ENCODE measurements at places on chromosomes 5 and 9.

- DNase-seq, result no peak
Observed at GRCh38 chr9:20863945-20864344, 167.5 kb downstream of the HACD4 start.

DNA sequence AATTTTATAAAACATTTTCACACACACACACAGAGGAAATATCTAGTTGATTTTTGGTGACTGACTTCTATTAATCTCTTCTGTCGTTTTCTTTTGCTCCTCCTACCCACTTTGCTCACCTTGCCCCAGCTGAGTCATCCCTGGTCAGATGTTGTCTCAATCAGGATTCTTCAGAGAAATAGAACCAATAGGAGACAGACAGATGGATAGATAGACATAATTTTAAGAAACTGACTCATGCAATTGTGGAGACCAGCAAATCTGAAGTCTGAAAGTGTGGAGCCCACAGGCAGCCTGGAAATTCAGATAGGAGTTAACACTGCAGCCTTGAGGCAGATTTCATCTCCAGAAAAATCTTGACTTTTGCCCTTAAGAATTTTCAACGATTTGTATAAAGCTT, 37.0 kb upstream of the PIK3R1 start:
- DNase-seq, result no peak

DNA sequence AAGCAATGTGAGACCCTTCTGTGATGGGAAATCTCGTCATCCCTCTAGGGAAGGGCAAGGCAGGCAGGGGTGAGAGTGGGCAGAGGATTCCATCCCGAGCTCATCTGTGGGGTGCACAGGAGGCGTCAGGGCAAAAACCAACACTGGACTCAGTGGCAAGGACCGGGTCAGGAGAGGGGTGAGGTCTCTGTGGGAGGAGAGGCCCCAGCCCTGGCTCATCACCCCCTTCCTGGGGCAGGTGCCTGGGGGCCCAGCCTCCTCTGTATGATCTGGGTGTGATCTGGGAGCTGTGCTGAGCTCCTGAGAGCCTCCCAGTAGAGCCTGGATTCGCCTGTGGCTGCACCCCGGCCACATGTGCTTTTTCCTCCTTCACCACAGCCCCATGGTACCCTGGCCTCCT, 597 bp downstream of the SPATA31E1 start:
- DNase-seq, result no peak

DNA sequence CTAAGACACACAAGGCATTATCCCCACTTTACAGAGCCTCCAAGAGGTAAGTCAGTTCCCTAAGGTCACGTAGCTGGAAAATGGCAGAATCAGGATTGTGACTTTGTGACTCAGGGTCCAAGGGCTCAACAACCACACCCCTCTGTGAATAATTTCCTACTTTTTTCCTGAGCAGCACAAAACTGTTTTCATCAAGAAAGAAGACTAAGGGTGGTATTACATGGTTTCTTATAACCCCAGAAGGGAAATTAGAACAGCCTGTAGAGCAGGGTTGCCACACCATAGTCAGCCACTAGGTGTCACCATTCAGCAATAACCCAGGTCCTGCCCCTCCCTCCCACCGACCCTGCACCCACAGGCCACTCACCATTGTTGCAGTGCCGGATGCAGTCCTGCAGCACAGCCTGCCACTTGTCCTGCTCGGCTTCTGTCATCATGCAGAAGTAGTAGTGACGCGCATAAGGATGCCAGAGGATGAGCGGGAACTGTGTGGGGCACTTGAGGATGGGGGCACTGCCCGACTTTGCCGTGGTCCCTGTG, 72.1 kb downstream of the LRSAM1 start:
- no peak for DNase-seq

GRCh38 chr5:172439785-172440477, 14.4 kb downstream of the SH3PXD2B start:
- DNase-seq, result no peak

DNA sequence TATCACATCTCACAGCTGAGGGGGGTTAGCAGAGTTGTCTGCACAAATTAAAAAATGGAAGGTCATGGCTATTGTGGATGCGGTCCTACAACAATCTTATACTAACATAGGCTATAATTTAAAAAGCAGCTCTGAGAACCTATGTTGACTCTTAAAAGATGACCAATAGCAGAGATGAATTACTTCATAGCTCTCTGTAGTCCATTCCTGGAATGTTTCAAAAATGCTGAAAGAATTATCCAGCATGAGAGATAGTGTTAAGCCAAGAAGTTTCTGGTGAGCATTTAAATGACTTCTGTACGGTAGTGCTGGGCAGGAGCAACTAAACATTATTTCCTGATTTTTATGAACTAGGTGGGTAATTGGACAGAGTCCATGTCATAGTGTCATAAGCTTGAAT, 218.2 kb upstream of the NUDT12 start:
- DNase-seq, result no peak

- DNase-seq, result no peak
Observed at GRCh38 chr9:133949486-133950061, 42.5 kb downstream of the VAV2 start.

GRCh38 chr9:109771087-109771486, 8.9 kb upstream of the PALM2AKAP2 start:
- DNase-seq, result no peak

- DNase-seq, result no peak
Observed at GRCh38 chr5:140245341-140245740, 57.6 kb downstream of the PFDN1 start.

- no peak for DNase-seq
Observed at GRCh38 chr9:126307322-126308061, 19.1 kb upstream of the MVB12B start.

GRCh38 chr5:155562158-155562557, 548.6 kb downstream of the KIF4B start:
- no peak for DNase-seq

Measured in stimulated activated CD8-positive, alpha-beta memory T cell treated with anti-CD3 and anti-CD28 coated beads, Interleukin-12 subunit alpha, Interleukin-12 subunit beta, amount 100 ng/mL, for 1 hour (primary cell).